ENCODE measurements at places on chromosomes 5 and 9.

- DNase-seq = no peak
These were observed 27.3 kb downstream of the PPARGC1B start for GRCh38 chr5:149757197-149757947.

DNA sequence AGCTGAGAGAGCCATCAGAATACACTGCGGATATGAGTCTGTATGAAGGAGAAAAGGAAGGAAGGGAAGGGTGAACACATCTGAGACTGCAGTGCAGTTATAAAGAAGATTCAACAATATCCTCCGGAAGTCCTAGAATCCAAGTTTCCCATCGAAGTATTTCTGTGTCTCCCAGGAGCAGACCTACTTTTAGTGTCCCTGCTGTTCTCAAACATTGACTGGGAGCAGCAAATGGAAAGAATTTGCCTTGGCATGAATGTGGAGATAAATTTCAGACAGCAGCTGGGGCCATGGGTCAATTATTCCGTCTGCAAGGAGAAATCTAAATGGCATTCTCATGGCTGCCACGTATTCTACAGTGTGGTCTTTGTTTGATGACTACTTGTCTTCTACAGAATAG, 478.1 kb upstream of the SMC2 start:
- no peak for DNase-seq

GRCh38 chr9:4066120-4066519, 233.7 kb downstream of the GLIS3 start:
- DNase-seq = no peak

DNA sequence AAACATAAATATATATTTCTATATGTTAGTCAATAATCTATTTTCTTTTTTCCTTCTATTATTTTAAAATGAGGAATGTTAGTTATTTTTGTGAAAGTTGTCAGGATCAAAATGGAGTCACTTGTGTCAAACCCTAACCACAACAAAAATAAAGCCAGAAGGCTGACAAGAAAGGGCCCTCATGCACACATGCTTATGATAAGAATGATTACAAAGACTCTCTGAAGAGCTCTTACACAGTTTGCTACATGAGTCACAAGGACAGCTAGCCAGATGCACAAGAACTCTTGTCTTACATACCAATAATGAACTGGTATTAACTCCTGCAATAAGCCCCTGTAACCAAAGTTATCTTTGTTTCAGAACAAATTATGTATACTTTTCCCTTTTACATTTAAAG, 64.7 kb downstream of the GGTA1 start:
- DNase-seq = no peak

- no peak for DNase-seq
These were observed 4.8 kb downstream of the HSDL2 start for GRCh38 chr9:112384690-112385089.

- DNase-seq = no peak
These were observed 15.2 kb downstream of the GARNL3 start for GRCh38 chr9:127279717-127280285.

- no peak for DNase-seq
These were observed 12.7 kb downstream of the SHC3 start for GRCh38 chr9:89165880-89166279.

- no peak for DNase-seq
These were observed 462 bp upstream of the MCC start for GRCh38 chr5:113488645-113489184.

GRCh38 chr5:33975852-33976251, 8.6 kb downstream of the SLC45A2 start:
- no peak for DNase-seq

GRCh38 chr9:17837965-17838364, 259.1 kb downstream of the SH3GL2 start:
- no peak for DNase-seq

DNA sequence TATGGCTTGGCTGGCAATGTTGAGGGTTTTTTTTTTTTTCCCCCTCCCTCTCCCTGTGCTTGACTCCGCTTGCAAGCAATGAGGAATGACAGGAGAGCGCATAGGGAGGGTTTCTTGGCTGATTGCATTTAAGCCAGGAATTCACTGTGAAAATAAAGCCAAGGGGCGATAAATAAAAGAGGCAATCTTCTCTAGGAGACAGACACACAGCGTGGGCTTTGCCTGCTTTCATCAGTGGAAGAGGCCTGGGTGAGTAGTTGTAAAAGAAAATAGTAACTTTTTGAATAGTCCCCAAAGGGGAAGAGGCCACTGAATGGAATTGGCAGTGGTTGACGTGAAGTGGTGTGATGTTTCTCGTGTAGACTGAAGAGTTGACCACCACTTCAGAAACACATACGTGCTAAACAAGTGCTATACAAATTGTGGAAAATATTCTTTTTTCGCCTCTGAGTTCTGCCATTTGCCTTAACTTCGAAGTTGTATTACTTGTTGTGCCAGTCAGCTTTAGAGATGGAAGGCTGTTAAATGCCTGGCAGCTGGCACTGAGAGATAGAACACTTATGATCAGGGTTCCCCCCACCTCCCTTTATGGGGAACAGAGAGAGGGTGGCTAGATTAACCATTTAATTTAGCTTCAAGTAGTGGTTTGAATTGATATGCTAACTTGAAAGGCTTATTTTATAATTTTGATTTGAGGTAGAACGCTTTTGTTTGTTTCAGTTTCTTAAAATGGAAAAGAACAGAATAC, 3.0 kb downstream of the ZSWIM6 start:
- DNase-seq = no peak

GRCh38 chr9:79656169-79656568, 84.4 kb downstream of the TLE4 start:
- no peak for DNase-seq

GRCh38 chr9:6997330-6997729, 239.6 kb downstream of the KDM4C start:
- no peak for DNase-seq

DNA sequence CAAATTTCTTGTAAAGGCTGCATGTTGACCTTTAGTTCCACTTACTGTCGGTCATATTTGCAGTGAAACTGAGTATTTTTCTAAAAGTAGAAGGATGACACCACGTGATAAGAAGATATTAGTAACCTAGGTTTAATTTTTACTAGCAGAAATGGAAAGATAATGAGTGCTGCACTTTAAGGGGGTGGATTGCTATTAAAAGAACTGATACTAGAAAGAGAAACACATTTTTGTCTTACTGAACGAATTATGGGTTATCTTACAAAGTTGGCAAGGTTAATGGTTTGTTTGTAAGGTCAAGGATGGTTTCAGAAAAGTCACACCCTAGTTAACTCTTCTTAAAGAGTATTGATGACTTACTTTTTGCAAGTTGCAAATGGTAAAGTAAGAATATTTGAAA, 2.4 kb downstream of the MACIR start:
- no peak for DNase-seq

DNA sequence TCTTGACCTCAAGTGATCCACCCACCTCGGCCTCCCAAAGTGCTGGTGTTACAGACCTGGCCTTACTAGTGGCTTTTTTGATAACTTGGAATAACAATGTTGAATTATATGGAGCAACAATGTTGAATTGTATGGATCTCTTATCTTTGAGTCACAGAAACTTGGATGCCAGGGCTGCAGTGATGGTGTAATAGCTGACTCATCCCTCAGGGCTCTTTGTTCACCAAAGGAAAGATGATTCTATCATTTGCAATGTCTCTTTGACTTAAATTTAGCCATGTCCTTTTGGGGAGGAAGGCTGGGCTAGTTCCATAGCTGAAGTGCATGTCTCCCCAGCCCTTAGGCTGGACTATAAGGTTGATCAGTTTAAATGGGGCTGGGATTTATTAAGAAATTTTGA, 172.3 kb downstream of the PDZD2 start:
- no peak for DNase-seq

- DNase-seq = no peak
These were observed 97.1 kb upstream of the IRX2 start for GRCh38 chr5:2848619-2849018.

GRCh38 chr9:15572200-15572770, 19.4 kb downstream of the CCDC171 start:
- DNase-seq = no peak

- DNase-seq = no peak
These were observed 34.3 kb upstream of the FRMD3 start for GRCh38 chr9:83572524-83572923.

GRCh38 chr9:112971415-112971814, 40.6 kb downstream of the ZNF883 start:
- DNase-seq = no peak

DNA sequence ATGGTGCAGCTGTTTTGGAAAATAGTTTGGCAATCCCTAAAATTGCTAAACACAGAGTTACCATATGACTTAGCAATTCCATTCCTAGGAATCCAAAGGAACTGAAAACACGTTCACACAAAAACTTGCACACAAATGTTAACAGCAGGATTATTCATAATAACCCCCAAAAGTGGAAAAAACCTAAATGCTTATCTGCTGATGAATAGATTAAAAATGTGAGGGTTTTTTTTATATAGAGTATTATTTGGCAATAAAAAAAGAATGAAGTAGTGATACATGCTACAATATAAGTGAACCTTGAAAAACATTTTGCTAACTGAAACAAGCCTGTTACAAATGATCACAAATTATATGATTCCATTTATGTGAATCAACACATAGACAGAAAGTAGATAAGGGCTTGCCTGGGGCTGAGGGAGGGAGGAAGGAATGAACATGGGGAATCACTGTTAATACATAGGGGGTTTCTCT, 45.1 kb upstream of the TRIO start:
- no peak for DNase-seq

DNA sequence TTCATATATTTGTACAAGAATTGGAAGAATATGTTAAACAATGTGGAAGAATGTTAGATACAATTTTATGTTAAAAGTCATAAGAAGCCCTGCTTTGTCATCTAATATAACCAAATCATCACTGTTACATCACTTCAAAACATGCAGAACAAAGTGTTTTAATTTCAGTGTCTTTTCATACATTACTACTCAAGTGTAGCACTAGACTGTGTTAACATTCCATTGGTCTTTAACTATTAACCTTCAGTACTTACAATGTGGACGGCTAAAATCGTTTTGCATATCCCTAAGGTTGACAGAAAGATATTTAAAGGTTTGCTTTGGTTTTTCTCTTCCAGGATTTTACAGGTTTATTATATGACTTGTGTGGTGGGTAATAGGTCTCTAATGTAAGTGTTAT, 50.9 kb downstream of the VCAN start:
- DNase-seq = no peak

- no peak for DNase-seq
These were observed 40.9 kb downstream of the C5orf15 start for GRCh38 chr5:133927300-133928180.

DNA sequence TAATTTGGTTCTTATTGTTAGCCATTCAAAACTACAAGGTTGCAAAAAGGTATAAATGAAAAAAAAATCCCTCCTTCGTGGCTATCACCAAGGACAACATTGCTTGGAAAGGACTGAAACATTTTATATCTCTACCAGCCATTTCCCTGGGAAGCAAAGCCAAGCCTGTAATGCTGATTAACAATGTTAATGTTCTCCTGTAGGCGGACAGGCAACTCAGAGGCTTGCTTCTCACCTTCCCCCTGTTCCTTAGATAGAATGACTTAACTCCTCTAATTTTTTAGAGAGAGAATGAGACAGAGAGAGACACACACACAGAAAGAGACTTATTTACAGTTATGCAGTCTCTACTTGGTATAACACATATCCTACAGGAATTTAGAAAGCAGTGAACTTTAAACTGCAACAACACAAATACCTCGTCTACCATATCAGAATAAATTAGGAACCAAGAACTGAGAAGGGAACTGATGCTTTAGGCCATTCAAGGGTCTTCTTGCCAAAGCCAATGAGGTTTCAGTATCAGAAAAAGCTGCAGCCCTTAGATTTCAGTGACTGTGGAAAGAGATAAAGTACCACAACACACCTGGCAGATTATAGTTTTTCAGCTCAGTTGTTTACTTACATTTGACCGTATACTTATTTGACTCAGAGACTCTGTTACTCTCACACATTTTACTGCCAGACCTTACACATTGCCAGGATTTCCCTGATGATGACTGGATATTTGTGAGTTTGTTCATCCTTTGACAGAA, 20.9 kb upstream of the MAN2A1 start:
- no peak for DNase-seq

GRCh38 chr9:98877311-98877710, 66.4 kb upstream of the COL15A1 start:
- DNase-seq = no peak

DNA sequence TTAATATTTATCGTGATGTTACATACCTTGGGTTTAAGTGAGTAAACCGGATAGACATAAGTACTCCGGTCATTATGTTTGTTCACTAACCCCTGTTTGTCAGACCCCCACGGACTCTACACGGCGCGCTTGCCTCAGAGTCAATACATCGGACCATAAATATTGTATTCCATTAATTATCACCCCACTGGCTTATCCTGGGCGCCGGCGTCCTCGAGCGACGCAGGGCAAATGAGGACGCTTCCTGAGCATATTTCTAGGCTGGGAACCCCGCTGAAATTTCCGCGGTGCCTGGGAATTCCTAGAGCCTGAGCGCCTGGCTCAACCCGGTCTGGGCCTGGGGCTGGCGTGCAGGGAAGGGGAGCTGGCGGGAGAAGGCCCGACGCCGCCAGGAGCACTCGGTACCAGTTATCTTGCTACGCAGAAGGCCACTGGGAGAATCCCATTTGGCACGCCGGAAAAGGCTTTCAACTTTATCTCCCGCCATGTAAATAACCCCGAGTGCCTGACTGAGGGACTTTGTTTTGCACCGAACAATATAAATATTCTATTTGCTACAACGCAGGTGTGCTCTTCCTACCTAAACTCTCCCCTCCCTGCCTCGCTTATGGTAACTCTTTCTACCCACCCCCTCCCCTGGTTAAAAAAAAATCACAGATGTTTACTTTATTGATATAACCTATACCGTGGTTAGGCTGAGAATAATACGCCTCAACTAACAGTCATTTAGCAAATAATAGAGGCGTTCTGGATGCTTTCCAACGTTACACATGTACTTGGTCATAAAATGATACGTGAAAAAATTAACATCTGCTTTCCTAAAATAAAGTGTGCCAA, 19.4 kb downstream of the NR2F1 start:
- DNase-seq = no peak

- DNase-seq = no peak
These were observed 50.3 kb downstream of the NSUN2 start for GRCh38 chr5:6582507-6583048.

- no peak for DNase-seq
These were observed 6.7 kb upstream of the ZCCHC10 start for GRCh38 chr5:133032852-133033742.

DNA sequence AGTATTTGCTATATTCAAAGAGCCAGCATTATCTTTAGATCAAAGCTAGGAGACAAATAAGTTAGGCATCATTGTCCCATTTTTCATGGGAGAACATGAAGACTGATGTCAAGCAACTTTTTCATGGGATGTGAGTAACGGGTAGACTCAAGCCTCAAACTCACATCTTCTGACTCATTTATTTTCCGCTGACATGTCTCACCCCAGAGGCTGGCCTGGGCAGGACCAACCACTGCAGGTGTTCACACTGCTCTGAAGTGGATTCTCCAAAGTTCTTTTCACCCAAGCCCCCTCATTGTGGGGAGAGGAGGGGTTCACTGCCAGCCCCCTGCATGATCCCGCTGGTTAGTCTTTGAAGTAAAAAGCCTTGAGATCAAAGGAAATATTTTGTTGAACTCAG, 34.9 kb upstream of the BASP1 start:
- DNase-seq = no peak

- no peak for DNase-seq
These were observed 331.8 kb downstream of the KDM4C start for GRCh38 chr9:7089406-7090193.

- no peak for DNase-seq
These were observed 78.4 kb downstream of the DROSHA start for GRCh38 chr5:31453522-31453921.

GRCh38 chr5:173831196-173831914, 56.8 kb upstream of the CPEB4 start:
- DNase-seq = no peak

- DNase-seq = no peak
These were observed 83.0 kb downstream of the NDUFS4 start for GRCh38 chr5:53643445-53643844.

All from stimulated activated CD8-positive, alpha-beta memory T cell treated with anti-CD3 and anti-CD28 coated beads, Interleukin-7, amount 100 ng/mL, for 24 hours (primary cell).